A549 treated with AZD2906 at 1 μM for 4 hours (cell line): ENCODE measurements at places on chromosomes 7 and 10. TPM values are rescaled to one million over a fixed set of nuclear protein-coding genes. Genes with fewer than 3 reads are reported as not detected.

The C7orf57 gene
- total RNA-seq = 0.29 to 0.35 TPM (median 0.33 TPM) in 5 replicates

The RAMP3 gene
- total RNA-seq = not detected in 5 replicates

The ZPBP gene
- not detected in 5 replicates for total RNA-seq

The WNT8B gene
- 0.03 TPM in 1 of 5 replicates, not detected in the others for total RNA-seq

The PON1 gene
- 0.52 to 1.6 TPM (median 0.97 TPM) in 5 replicates for total RNA-seq
